ENCODE measurements at places on chromosomes 13 and 19. TPM values are rescaled to one million over a fixed set of nuclear protein-coding genes. Genes with fewer than 3 reads are reported as not detected.
A peak's percentile ranks its signal among the peaks of the same experiment; 100 is the strongest.

- peaks cover 34% of the 10 kb centered on the region for H3K4me1 ChIP-seq
- no peaks in the 10 kb centered on the region for H3K27me3 ChIP-seq
- H3K27ac ChIP-seq: peak overlapping the region; percentile 100
Measured at GRCh38 chr19:39407660-39408391, 1.2 kb downstream of the ZFP36 start.

DNA sequence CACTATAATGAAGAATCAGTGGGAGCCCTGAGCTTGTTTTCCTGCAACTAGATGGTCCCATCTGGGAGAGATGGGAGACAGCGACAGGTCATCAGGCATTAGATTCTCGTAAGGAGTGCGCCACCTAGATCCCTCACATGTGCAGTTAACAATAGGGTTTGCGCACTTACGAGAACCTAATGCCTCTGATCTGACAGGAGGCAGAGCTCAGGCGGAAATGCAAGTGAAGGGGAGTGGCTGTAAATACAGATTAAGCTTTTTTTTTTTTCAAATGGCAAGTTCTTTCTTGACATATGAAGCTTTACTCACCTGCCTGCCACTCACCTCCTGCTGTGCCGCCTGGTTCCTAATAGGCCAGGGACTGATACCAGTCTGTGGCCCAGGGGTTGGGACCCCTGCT, 14.4 kb downstream of the CDC16 start:
- no peak for DNase-seq
- peaks cover 31% of the 10 kb centered on the region for H3K36me3 ChIP-seq
- H3K27me3 ChIP-seq: no peaks in the 10 kb centered on the region
- no peak overlapping the region for H3K4me3 ChIP-seq

GRCh38 chr13:39016787-39017186, 21.1 kb downstream of the PROSER1 start:
- no peaks in the 10 kb centered on the region for H3K27me3 ChIP-seq
- no peak overlapping the region for H3K4me3 ChIP-seq

GRCh38 chr19:23002690-23003422, at the start of gene ZNF728:
TSS of gene ZNF728 (minus strand) at chr19:23003176. CDS start at chr19:23003030, 146 bp downstream.
- H3K27me3 ChIP-seq: no peaks in the 10 kb centered on the region
- H3K27ac ChIP-seq: no peak within 1 kb of the TSS
- no peak within 1 kb of the TSS for H3K4me3 ChIP-seq
- no peak for DNase-seq

GRCh38 chr13:24328145-24328544, 18.8 kb downstream of the C1QTNF9 start:
- H3K27me3 ChIP-seq: no peaks in the 10 kb centered on the region
- no peaks in the 10 kb centered on the region for H3K4me1 ChIP-seq
- DNase-seq: no peak
- H3K36me3 ChIP-seq: no peaks in the 10 kb centered on the region
- no peak overlapping the region for H3K27ac ChIP-seq

GRCh38 chr13:104996022-104996421, 1539.4 kb downstream of the EFNB2 start:
- H3K27me3 ChIP-seq: no peaks in the 10 kb centered on the region
- no peaks in the 10 kb centered on the region for H3K36me3 ChIP-seq
- no peak for DNase-seq
- no peak overlapping the region for H3K4me3 ChIP-seq
- H3K4me1 ChIP-seq: no peaks in the 10 kb centered on the region

HSH2D gene
- 21.5 TPM for total RNA-seq

KANK3 gene
- total RNA-seq: 4.4 TPM

AKT2 gene
- 220 TPM for total RNA-seq

KISS1R gene
- total RNA-seq: 2.1 TPM

ZNF888 gene
- total RNA-seq: 4.1 TPM
